ENCODE measurements at places on chromosomes 1 and 21.

DNA sequence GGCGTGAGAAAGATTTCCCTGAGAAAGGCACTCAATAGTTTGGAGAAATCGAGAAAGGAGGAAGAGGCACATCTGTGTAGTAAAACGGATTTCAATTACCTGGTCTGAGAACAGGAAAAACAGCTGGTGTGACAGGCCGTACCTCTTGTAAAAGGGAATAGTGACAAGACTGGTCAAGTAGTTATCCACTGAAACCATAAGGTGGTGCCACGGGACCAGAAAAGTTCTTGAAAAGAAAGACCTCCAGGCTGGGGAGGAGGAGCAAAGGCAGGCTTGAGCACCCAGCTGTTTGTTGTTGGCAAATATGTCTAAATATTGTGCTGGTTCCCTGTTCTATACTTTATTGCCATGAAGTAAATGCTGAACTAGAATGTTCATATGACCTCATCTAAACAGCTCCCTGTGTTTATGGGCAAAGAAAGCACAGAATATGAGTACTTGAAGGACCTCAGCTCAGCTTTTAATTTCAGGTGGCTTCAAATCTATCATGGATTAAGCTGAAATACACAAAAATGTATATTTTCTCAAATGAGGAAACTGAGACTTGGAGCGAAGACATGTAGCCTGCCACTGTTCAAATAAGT lies 4.0 kb downstream of the HAO2 start:
- DNase-seq, result peak; percentile 16

DNA sequence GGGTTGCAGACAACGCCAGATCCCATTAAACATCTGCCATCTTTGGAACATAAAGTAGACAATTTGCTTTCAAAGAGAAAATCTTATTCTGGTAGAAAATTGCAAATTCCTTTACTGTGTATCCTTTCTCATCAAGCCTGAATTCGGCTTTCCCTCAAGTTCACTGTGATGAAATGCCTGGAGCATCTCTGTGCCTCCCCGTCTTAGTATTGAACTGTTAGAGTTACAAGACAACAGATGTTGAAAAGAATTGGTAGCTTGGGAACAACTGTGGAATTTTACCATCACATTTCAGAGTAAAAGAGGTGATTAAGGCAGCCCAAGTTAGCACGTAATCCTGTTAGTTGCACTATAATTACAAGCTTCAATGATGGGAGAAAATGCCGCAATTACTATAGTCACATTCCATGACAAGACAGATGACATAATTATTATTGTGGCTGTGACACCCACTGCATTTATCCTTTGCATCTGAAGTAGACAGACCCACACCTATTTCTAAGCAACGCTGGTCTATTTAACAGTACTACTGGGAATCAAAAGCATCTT lies 54.4 kb upstream of the B3GALNT2 start:
- DNase-seq, result no peak

- peak; percentile 81 for DNase-seq
Measured at GRCh38 chr1:162235241-162235800, 141.3 kb downstream of the SPATA46 start.

- no peak for DNase-seq
Measured at GRCh38 chr1:117689997-117690625, 84.3 kb downstream of the TENT5C start.

DNA sequence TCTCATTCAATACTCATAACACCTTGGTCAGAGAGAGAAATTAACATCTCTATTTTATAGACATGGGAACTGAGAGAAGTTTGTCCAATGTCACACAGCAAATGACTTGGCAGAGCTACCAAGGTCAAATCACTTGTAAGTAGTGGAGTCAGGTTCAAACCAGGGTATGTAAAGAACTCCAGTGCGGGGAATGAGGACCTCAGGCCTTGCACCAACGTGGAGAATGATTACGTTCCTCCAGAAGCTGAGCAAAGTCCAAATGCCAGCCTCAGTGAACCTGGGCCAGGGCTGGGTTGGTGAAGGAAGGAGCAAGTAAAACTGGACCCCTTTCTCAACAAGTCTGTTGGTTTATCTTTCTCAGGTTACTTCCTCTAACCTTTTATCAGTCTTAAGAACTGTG lies 1.8 kb upstream of the CSF1 start:
- no peak for DNase-seq

GRCh38 chr1:43232074-43232473 lies 37.7 kb upstream of the TMEM125 start:
- peak; percentile 72 for DNase-seq

DNA sequence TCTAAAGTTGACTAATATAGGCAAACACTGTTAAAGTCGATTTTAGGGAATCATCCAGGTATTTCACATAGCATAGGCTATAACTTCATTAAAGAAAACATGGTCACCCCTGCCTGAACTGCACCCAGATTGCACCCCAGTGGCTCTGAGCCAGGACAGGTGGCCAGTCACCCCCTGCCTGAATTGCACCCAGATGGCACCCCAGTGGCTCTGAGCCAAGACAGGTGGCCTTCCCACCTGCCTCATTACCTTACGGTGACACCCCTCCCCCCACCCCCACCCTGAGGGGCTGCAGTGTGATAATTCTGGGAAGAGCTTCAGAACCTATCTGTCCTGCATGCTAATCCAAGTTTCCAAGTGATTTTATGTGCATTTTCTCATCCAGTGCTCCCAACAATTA lies 78.9 kb downstream of the DSCAM start:
- no peak for DNase-seq

- DNase-seq, result no peak
Measured at GRCh38 chr1:230123280-230124185, 56.5 kb downstream of the GALNT2 start.

DNA sequence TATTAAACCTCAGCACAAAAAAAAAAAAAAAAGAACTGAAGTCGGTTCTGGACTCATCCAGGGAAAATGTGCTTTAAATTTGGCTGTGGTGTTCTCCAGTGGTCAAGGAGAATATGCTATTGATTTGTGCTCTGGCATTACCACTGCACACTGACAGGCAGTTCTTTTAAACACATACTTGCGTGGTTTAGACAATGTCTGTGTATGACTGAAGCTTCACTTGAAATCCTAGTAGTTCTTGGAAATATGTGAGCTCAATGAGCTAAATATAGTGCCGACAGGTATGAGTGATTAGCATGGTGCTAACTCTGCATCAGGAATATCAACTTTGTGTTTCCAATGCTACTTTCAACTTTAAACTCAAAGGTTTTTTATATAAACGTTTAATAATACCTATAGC lies 415.6 kb downstream of the SMYD3 start:
- no peak for DNase-seq

- DNase-seq, result no peak
Measured at GRCh38 chr1:216005916-216006315, 417.3 kb downstream of the USH2A start.

DNA sequence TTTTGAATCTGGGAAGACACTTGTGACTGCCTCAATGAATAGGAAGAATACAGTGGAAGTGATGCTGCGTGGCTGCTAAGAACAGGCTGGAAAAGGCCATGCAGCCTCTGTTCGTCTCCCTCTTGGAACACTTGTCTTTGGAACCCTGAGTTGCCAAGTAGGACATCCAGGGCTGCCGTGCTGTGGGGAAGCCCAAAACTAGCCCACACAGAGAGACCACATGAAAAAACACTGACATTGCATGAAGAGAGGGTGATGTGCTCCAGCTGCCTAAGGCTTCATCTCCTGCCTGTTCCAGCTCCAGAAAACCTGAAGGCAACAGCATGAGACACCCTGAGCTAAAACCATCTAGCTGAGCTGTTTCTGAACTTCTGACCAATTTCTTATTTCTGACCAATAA lies 61.1 kb upstream of the GNG4 start:
- DNase-seq, result no peak

- no peak for DNase-seq
Measured at GRCh38 chr1:232965124-232965911, 14.9 kb downstream of the NTPCR start.

DNA sequence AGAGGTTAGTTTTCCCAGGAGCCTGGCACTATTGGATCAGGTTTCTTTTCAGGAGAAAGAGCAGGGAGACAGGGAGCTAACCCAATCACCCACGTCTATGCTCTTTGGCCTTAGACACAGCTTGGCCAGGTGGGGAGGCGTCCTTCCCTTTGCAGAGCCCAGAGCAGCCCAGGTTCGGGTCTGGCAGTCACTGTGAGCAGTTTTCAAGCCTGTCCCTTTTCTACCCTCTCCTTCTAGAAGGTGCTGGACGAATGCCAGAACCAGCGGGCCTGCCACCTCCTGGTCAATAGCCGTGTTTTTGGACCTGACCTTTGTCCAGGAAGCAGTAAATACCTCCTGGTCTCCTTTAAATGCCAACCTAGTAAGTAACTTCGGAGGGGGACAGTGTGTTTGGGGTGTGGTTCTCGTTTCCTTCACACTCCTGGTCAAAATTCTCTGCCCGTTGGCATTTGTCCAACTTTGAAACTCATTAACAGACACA lies 44.9 kb downstream of the EVA1C start:
- DNase-seq, result no peak

GRCh38 chr1:19390901-19391595 lies 78.9 kb downstream of the SLC66A1 start:
- peak; percentile 71 for DNase-seq

DNA sequence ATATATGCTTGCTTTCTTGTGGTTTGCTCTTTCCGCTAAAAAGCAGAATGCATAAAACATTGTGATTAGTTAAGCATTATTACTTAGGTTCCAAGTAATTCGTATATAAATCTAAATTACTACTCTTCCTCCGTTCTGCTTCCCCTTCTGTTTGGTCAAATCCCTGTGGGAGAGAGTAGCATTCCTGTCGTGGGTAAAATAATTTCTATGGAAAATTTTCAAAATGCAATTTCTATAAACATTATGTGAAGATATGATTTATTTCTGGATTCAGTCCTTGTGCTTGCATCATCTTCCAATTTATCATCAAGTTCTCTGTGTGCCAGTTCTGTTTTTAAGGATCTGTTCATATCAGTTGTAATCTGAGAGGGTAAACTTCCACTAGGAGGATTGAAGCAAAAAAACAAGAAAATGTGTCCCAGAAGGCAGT lies 7.2 kb upstream of the WARS2 start:
- DNase-seq, result peak; percentile 84

GRCh38 chr21:39048574-39048973 lies 134.7 kb downstream of the PSMG1 start:
- peak; percentile 73 for DNase-seq

GRCh38 chr1:87140831-87141540 lies 187.7 kb upstream of the LMO4 start:
- peak; percentile 42 for DNase-seq

- DNase-seq, result no peak
Measured at GRCh38 chr1:180444522-180444921, 57.9 kb downstream of the ACBD6 start.

GRCh38 chr1:18232052-18232451 lies 124.5 kb downstream of the IGSF21 start:
- no peak for DNase-seq

DNA sequence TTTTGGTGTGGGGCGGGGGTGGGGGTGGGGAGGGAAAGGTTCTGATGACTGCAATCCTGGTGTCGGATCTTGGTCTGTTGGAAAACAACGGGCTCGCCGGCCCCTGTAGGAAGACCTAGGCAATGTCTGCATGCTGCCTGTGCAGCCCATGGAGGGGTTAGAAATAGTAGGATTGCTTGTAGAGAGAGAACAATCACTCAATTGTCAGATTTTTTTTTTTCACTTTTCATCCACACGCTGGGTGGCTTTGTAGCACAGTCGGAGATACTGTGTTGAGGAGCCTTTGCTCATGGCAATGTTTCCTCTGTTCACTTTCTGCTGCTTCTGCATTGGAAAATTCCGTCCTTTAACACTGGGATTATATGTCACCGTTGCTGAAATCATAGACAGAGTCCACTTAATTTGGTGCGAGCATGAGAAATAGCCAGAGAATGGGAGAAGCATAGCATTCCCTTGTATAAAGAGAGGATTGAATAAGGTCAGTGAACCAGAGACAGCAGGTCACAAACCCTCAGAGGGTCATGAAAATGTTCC lies 107.5 kb downstream of the MRPS6 start:
- DNase-seq, result no peak

- no peak for DNase-seq
Measured at GRCh38 chr21:37845535-37845934, 70.7 kb downstream of the KCNJ6 start.

- peak; percentile 93 for DNase-seq
Measured at GRCh38 chr1:189962181-189962580, 515.5 kb downstream of the BRINP3 start.

DNA sequence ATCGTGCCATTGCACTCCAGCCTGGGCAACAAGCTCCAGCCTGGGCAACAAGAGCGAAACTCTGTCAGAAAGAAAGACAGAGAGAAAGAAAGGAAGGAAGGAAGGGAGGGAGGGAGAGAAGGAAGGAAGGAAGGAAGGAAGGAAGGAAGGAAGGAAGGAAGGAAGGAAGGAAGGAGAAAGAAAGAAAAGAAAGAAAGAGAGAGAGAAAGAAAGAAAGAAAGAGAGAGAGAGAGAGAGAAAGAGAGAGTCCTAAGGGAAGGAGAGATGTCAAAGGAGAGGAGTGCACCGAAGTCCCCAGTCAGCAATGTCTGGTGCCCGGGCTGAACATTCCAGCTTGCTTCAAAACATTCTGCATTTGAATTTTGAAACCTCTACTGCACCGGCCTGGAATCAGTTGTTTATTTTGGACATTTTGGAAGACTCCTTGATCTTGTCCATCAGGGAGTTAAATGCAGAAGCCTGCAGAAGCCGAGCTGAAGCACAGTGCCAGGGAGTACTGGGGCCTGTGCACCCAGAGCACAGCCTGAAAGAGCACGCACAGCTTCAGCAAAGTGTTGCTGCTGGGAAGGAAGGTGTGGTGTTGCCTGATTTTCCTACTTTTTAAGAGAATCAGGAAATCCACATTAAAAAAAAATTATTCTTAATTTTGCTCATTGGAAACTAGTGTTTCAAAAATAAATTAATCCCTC lies 3.7 kb upstream of the IGSF3 start:
- no peak for DNase-seq

GRCh38 chr21:38958940-38959691 lies 153.4 kb downstream of the ETS2 start:
- DNase-seq, result peak; percentile 84

GRCh38 chr21:42590431-42591131 lies 62.8 kb upstream of the PDE9A start:
- no peak for DNase-seq

DNA sequence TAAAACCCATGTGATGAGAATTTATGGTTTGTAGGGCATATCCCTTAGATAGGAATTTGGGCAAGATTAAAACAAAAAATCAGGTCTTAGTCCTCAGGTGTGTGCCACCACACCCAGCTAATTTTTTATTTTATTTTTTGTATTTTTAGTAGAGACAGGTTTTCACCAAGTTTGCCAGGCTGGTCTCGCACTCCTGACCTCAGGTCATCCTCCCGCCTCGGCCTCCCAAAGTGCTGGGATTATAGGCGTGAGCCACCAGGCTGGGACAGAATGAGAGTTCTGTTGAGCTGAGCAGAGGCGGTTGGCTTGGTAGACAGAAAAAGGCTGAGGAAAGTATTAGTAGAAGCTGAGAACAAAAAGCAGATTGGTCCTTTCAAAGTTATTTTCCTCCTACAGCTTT lies 43.8 kb upstream of the EDARADD start:
- no peak for DNase-seq

GRCh38 chr1:218546314-218546713 lies 201.2 kb downstream of the TGFB2 start:
- no peak for DNase-seq
